SIG-M5 (cell line): ENCODE measurements at places on chromosomes 2 and 18.

DNA sequence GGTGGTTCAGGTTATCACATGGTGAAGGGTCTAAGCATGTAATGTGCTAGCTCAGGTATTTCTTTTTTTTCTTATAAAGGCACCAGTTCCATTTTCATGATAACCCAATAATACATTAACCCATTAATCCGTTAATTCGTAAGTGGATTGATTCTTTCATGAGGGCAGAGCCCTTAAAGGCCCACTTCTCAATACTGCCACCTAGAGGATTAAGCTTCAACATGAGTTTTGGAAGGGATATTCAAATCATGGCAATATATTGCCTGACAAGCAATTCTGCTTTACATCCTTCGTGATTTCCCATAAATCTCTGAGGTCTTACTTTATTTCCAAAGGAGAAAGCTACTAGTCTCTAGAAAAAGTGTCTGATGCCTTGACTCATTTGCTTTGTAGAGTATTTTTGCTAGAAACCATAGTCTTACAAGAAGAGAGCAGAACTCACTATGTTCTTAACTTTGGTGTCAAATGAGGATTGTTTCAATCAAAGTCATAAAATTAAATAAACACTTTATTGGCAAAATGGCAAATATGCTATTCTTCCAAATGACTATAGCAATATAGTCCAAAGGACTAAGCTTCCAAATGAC is 271.3 kb downstream of the KCNS3 start:
- DNase-seq: no peak

DNA sequence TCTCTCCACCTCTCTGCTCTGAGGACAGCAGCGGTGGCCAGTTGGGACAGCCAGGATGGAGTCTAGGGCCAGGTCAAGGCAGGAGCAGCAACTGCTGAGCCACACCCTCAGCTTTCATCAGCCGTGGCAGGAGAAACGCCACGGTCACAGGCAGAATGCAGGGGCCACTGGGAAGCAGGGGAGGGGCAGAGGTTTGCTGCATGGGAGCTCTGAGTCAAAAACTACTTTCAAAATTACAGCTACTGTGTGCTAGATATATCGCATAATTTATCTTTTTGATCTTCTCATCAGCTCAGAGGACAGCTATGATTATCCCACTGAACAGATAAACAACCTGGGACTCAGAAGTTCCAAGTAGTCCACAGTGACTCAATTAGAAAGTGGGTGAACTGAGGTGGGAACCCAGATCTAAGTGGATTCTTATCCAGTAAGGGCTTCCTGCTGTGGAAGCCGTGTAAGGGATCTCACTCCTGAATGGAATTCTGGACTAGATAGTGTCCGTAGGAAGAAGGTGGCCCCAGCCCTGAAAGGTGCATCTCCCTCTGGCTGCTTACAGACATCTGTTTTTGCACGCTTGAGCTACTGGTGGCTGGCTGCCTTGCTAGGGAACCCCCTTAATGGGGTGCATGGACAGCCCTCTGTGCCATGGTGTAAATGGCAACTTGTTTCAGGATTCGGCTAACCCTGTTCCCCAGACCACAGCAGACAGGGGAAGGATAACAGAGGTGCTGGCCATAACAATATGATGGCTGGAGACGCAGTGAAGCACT is 194.6 kb upstream of the SMAD2 start:
- DNase-seq: no peak

GRCh38 chr18:24214144-24214543 is 75.3 kb downstream of the CABYR start:
- DNase-seq: no peak

DNA sequence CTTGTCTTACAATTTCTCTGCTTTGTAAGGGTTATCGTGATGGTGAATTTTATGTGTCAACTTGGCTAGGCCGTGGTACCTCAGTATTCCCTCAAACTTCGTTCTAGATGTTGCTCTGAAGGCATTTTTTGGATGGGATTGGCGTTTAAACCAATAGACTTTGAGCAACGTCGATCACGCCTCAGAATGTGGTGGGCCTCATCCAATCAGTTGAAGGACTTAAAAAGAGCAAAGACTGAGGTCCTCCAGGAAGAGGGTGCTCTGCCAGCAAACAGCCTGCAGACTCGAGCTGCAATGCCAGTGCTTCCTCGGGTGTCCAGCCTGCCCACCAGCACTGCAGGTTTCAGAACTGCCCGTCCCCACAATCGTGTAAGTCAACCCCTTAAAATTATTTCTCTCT is 145.8 kb upstream of the SALL3 start:
- DNase-seq: no peak

GRCh38 chr2:168064011-168064998 is 183.1 kb downstream of the STK39 start:
- no peak for DNase-seq

- DNase-seq: no peak
Measured at GRCh38 chr2:210195101-210195852, 24.1 kb upstream of the KANSL1L start.
